ENCODE measurements at places on chromosomes 3 and 15. TPM values are rescaled to one million over a fixed set of nuclear protein-coding genes. Genes with fewer than 3 reads are reported as not detected.

DNA sequence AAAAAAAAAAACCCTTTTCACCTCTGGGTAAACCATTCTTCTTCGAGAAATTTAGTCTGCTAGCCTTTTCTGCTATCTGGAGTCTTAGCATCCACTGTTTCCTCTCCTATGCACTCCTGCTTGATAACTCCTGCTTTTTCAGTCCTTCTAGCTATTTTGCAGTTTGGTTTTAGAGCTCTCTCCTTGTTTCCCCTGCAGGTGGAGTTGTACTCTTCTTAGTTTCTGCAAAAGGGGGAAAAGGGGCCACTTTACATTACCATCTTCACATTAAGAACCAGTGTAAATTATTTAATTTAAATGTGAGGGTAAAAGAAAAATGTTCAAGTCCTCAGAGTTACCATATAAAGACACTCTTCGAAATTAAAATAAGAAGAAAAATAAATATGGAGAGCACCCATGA, 23.6 kb upstream of the MYLK start:
- H3K27me3 ChIP-seq, result no peaks in the 10 kb centered on the region
- H3K27ac ChIP-seq, result no peak overlapping the region
- no peak overlapping the region for H3K4me3 ChIP-seq
- H3K4me1 ChIP-seq, result no peaks in the 10 kb centered on the region

- H3K27me3 ChIP-seq, result peaks cover 33% of the 10 kb centered on the region
- H3K4me3 ChIP-seq, result no peak overlapping the region
- H3K36me3 ChIP-seq, result no peaks in the 10 kb centered on the region
- no peak overlapping the region for H3K27ac ChIP-seq
- no peaks in the 10 kb centered on the region for H3K4me1 ChIP-seq
Measured at GRCh38 chr3:13111173-13111872, 38.1 kb upstream of the IQSEC1 start.

The LYZL4 gene
- total RNA-seq, result not detected

GRCh38 chr3:37272741-37273140, 98.4 kb upstream of the LRRFIP2 start:
- H3K36me3 ChIP-seq, result peaks cover 44% of the 10 kb centered on the region
- peak; percentile 52 for DNase-seq
- H3K4me1 ChIP-seq, result peaks cover 9% of the 10 kb centered on the region
- peak overlapping the region; percentile 93 for H3K27ac ChIP-seq
- no peak overlapping the region for H3K4me3 ChIP-seq

All from MCF 10A (cell line).